ENCODE measurements at places on chromosomes 16 and 17.

DNA sequence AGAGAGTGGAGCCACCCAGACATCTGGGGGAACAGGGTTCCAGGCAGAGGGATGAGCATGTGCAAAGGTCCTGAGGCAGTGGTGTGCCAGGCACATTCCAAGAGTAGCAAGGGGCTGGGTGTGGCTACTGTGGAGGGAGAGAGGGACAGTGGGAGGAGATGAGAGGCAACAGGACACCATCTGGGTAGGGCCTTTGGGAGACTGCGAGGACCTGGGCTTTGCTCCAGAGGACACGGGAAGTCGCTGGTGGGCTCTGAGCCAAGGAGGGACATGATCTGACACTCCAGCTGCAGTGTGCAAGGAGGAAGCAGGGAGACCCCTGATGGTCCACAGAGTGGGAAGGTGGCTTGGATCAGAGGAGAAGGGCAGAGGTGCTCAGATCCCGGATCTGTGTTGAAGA lies 56.7 kb upstream of the MED9 start:
- DNase-seq = no peak

GRCh38 chr16:12170103-12171040 lies 193.8 kb downstream of the SNX29 start:
- DNase-seq = no peak

GRCh38 chr16:89565506-89566372 lies 5.3 kb downstream of the RPL13 start:
- DNase-seq = peak; percentile 59

GRCh38 chr17:63337579-63337978 lies 108.5 kb downstream of the CYB561 start:
- DNase-seq = no peak

GRCh38 chr17:27905447-27906225 lies 12.5 kb upstream of the LYRM9 start:
- no peak for DNase-seq

GRCh38 chr17:75817571-75817970 lies 26.6 kb downstream of the UNC13D start:
- DNase-seq = no peak

DNA sequence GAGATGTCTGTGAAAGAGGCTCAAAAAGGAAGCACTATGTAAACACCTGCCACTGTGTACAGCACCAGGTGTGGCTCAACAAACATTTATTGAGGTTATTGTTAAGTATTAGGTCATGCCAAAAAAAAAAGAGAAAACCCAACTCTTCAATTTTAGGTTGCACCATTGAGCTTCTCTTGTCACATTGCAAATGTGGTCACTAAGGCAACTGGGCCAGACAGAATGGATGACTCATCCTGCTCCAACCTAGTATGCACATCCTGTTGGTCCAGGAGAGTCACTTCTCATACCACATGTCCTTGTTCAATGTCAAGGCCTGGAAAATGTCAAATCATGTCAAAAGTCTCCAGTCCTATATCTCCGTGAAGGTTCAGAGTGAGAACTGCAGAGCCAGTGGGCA lies 25.0 kb downstream of the HOXB1 start:
- DNase-seq = peak; percentile 41

DNA sequence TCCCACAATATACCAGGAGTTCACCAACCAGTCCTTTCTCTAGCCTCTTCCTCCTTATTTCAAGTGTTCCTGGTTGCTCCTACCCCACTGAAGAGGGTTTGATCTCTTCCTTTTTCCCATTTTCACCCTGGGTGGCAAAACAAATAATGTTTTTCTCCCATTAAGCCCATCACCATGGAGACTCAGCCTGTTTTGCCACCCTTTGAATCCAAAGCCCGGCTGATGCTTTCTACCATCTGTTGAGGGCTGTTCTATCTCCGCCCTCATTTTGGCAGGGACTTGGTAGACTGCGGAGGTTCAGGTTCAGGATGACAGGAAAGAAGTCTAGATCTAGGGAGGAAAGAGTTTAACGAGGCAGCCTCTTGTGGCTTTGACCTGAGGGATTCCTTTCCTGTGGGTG lies 2.6 kb downstream of the DNAH2 start:
- DNase-seq = no peak

DNA sequence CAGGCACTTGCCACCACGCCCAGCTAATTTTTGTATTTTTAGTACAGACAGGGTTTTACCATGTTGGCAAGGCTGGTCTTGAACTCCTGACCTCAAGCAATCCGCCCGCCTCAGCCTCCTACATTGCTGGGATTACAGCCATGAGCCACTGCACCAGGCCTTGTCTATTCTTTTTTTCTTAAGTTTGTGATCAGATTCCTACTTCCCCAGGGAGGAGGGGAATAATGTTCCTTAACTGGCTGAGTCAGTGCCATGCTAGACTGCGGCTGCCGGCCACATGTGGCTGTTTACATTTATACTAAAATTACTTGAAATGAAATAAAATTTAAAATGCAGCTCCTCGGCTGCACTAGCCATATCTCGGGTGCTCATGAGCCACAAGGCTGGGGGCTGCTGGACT lies 27.8 kb upstream of the USP36 start:
- no peak for DNase-seq

GRCh38 chr17:83122834-83123233 lies 43.4 kb downstream of the METRNL start:
- DNase-seq = no peak

- no peak for DNase-seq
Observed at GRCh38 chr17:28398280-28398981, 7.6 kb downstream of the SLC46A1 start.

DNA sequence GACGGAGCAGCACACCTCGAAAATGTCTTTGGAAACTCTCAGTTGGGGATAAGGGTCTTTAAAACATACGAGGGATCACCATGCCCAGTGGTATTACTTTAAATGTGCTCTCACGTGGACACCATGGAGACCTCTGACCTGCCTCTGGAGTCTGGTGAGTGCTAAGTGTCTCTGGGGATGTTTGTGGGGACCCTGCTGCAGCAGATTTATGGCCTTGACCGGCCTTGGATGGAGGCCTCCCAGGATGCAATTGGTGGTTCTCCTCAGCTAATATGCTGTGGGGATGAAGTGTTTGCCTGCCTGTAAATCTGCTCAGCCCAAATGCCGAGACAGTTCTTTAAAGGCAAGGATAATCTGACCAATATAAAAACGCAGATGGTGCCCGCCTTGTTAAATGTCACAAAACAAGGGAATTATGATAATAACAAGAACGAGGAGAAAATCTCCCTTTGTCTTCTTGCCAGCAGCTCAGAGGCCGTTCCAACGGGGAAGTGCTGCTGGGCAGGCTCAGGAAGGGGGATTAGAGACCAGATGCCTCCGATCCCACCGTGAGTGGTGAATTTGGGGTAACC lies 154.4 kb downstream of the ABCC12 start:
- no peak for DNase-seq

DNA sequence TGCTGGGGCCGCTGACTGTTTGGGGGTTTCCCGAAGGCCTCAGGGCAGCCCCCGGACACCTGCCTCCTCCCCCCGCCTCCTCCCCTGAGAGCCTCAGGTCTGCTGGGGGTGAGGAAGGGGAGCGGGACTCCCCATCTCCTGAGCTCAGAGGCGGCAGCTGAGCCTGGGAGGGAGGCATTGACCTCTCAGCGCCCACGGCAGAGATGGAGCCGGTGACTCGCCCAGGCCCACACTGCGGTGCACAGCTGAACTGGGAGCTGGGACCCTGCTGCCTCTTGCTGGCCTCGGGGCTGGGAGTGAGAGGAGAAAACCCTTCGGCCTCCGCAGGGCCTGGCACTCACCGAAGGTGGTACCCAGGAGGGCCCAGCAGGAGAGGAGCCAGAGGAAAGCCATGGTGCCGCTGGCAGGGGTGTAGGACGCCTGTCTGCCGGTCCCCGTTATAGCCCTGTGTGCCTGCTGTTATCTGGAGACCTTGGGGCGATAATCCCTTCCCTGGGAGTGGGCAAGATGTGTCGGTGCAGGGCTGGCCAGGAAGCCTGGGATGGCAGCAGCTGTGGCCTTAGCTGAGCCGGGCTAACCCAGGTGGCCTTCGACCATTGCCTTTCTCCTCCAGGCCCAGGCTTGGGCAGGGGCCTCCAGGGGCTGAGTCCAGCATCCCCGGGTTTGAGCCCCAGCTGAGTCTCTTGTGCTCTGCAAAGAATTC lies at the start of gene CTRB2:
TSS of gene CTRB2 (minus strand) at position 413 of the 703 bp plus-strand sequence. CDS start at position 393, 20 bp downstream.
- no peak for DNase-seq

DNA sequence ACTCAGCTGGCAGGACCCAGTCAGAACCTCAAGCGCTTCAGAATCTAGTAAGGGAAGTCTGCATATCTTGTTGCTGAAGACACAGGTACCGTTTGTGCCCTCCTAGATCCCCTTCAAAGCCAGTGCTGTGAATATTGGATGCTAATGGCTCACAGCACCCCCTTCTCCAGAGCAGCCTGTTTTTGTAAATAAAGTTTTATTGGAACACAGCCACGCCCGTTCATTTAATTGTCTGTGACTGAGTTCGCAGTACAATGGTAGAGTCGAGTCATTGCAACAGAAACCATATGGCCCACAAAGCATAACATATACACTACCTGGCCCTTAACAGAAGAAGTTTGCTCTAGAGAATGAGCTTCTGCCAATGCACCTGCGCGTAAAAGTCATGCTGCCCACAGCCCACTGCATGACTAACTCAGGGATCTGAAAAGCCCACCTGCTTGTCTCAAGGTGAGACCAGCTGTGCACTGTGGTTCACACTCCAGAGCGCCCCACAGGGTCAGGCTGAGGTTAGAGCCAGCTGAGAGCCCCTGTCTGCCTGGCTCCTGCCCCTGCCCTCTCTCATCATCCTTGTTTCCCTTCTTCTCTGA lies 48.8 kb downstream of the AIPL1 start:
- no peak for DNase-seq

DNA sequence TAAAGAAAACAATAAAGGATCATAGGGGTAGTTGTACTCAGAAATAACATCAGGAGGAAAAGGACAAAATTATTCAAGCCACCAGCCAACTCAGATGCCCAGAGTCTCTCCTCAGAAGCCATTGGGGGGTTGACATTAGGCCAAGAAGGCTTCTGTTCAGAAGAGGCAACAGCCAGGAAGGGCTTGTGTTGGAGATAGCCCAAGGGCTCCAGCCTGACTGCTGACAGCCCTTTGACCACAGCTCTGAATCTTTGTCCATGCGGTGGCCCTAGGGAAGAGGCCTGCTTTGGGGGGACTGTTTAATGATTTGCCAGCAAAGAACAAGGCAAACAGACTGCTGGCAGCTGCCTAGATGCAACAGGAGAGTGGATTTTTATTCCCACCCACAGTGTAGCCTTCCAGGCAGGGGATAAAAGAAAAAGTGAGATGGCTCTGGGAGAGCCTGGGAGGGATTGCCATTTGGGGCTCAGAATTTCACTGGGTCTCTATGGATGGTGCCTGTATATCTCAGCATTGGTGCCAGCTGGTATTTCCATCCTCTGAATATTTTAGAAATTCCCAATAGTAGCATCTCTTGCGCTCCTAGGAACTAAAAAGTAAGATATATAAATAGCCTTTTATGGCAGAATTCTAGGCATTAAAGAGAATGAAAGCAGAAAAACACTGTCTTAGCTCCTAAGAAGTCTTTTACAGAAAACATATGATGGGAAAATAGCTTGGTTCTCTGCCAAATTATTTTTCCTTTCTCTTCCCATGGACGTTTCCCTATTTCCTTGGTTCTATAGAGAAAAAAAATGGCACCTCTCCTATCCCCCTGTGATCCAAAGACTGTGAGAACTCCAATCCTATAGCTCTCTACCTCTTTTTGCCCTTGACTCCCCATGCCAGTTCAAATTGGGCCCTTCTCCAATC lies 29.4 kb upstream of the SUPT4H1 start:
- no peak for DNase-seq

GRCh38 chr17:40022497-40022896 lies 7.3 kb downstream of the CSF3 start:
- DNase-seq = no peak

DNA sequence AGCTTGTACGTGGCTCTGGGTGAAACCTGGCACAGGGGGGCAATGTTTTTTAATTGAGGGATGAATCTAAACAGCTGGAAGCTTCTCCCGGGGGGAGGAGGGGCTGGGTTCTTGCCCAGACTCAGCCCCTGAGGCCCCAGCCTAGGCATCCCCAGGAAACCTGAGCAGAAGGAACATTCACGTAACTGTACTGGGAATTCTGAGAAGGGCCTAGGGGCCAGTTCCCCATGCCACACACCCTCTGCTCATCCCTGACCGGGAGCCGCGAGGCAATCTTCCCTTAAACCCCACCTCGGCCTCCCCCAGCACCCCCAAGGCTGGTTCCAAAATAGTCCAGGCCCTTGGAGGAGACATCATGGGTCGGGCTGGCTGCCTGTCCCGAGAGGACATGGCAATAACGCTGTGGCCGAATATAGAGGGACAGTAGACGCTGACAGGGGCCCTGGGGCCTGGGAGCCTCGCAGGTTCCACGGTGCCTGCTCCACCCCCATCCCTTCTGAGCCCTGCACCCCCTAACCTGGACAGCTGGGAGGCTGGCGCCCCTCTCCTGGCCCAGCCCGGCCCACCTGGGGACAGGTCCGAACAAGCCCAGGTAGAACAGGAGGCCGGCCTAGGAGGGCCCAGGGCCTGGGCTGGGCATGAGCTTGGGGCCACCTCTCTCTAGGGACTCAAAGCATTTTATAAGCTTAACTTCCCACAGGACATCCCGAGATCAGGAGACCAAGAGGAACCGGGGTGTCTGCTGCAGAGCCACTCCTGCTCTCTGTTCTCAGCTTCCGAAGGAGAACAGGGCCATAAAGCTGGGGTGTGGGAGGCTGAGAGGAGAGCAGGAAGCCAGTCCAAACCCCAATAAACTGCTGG lies 83.2 kb upstream of the TOB1 start:
- DNase-seq = peak; percentile 1

DNA sequence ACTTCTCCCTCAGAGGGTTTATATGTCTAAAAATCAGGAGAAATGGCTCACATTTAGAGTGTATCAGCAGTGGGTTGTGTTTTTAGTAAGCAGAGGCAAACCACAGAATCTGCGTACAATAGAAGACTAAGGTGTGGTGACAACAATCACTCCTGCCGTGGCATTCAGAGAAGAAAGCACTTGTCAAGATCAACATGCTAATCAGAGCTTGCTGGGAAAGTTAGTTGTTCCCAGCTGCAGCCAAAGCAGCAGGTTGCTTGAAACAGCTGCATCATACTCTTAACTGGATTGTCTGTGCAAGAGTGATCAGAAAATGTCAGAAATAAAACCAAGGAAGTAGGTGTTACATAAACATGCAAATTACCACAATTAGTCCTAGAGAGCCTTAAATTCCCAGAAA lies 616.4 kb downstream of the CDH8 start:
- no peak for DNase-seq

DNA sequence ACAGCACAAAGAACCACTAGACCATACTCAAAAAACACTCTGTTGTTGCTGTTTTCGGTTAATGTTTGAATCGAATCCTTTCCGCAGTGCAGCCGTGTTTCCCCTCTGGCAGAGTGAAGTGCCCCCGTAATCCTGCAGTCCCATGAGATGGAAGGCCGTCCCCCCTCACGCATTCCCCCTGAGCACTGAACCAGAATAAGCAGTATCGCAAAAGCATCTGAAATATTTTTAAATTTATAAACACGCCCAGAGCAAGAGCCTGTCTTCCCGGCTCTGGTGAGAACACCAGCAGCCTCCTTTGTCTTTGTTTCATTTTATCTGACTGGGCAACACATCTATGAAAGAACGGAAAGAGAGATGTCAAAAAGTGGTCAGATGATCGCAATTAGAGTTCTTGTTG lies 121.0 kb upstream of the ADAMTS18 start:
- DNase-seq = no peak

GRCh38 chr17:27920569-27920968 lies 27.4 kb upstream of the LYRM9 start:
- no peak for DNase-seq
